ENCODE measurements at places on chromosomes 1 and 21.

GRCh38 chr1:26351590-26352337 is 2.2 kb downstream of the CRYBG2 start:
- DNase-seq = no peak

- DNase-seq = no peak
These were observed 590.6 kb downstream of the NUF2 start for GRCh38 chr1:163912170-163912884.

- no peak for DNase-seq
These were observed 6.1 kb upstream of the GJB3 start for GRCh38 chr1:34774957-34775356.

GRCh38 chr1:199404191-199404590 is 623.3 kb upstream of the NR5A2 start:
- no peak for DNase-seq

GRCh38 chr1:6373961-6374720 is 19.4 kb downstream of the ACOT7 start:
- DNase-seq = no peak
